ENCODE measurements at places on chromosomes 3 and 15. TPM values are rescaled to one million over a fixed set of nuclear protein-coding genes. Genes with fewer than 3 reads are reported as not detected.

- no peak for DNase-seq
Measured at GRCh38 chr3:158420654-158421396, 150.2 kb upstream of the MLF1 start.

GRCh38 chr3:190366133-190366532 lies 21.8 kb upstream of the CLDN16 start:
- no peak for DNase-seq

DNA sequence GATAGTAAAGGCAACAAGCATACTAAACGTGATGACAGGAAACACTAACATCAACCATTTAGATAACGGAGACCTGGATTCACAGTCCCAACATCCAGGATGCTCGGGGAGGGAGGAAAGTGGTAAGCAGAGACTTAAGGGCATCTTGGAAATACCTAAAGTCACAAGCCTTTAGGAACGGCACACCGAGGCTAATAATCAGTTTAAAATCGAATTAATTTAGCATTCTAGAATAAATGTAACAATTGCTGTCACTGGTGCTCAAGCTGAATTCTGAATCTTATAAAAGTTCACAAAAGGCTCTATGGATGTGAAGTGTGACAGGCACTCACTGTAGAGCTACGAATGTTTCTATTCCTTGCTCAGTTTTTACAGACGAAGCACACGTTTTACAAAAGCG lies 1.3 kb downstream of the CD47 start:
- no peak for DNase-seq

Gene SRPRB
- 33.1 TPM for total RNA-seq

DNA sequence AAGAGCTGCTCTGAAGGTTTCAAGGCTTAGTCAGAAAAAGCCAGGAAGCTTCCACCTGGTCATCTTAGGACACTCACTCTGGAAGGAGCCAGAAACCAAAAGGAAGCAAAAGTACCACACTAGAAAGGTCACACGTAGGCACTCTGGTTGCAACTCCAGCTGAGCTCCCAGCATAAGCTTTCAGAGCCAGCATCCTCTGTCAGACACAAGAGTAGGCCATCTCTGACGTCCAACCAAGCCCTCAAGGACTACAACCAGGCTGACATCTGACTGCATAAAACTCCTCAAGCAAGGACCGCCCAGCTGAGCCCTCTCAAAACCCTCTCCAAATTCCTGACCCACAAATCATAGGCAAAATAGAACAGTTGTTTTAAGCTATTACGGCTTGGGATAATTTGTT lies 12.8 kb downstream of the SH3BP5 start:
- no peak for DNase-seq

GRCh38 chr15:94451466-94451865 lies 220.1 kb downstream of the MCTP2 start:
- no peak for DNase-seq

Gene ILDR1
- 0.18 TPM for total RNA-seq

Gene HEG1
- 80.1 TPM for total RNA-seq

DNA sequence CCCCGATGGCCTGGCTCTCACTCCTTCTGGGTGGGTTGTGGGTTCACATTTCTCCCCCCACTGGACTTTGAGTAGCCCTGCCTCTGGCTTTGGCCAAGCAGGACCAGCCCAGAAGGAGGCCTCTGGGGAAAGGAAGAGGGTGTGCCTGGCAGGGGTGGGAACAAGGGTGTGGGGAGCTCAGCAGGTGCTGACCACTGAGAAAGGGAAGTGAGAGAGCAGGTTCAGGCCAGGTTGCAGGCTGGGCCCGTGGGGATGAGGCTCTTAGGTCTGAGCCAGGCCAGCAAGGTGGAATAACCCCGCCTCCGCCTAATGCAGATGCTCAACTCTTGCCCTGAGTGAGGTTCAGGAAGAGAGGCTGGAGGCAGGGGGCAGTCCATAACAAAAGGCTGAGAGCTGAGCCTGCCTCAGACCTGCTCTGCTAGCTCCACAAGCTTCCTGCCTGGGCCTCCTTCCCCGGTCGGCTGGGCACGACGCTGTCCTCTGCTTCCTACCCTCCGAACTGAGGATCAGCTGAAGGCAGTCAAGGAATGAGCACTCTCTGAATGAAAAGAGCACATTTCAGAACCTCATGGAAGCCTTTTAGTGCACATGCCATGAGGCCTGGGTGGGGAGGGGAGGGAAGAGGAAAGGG lies 82.7 kb downstream of the TLE3 start:
- DNase-seq = no peak

Gene ETFA
- 398 TPM for total RNA-seq

Gene TRPM1
- not detected for total RNA-seq

Gene LIPH
- 1.4 TPM for total RNA-seq

- DNase-seq = no peak
Measured at GRCh38 chr3:115922681-115923347, 299.5 kb downstream of the GAP43 start.

GRCh38 chr3:121883507-121883906 lies 10.7 kb upstream of the SLC15A2 start:
- no peak for DNase-seq

DNA sequence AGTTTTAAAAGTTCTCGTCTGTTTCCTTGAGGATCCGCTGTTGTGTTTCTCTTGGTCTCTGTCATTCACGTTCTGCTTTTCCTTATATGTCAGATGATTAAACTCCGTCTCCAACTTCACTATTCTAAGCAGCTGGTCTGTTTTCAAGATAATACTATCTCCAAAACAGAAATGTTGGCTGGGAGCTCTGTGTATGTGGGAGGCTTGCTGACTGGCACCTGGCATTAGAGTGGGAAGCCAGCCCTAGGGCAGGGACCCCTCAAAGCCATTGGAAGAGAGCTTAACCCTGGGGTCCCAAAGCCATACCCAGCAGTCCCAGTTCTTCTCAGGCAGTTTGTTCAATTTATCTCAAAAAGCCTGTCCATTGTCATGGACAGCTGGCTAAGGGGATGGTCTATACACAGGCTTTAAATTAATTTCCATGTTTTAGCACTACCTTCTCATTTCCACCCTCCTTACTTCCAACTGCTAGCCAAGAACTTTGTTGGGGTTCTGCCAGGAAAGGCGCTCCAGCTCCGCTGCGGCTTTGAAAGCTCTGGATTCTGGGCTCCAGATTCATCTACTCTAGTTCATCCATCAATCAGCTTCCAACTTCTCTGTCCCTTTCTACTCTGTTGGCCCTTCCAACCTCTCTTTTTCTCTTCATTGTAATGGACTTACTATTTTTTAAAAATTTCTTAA lies 9.2 kb downstream of the BTBD1 start:
- peak; percentile 30 for DNase-seq

GRCh38 chr3:8988791-8989558 lies 25.7 kb upstream of the RAD18 start:
- DNase-seq = no peak

Gene PAQR5
- 0.97 TPM for total RNA-seq

DNA sequence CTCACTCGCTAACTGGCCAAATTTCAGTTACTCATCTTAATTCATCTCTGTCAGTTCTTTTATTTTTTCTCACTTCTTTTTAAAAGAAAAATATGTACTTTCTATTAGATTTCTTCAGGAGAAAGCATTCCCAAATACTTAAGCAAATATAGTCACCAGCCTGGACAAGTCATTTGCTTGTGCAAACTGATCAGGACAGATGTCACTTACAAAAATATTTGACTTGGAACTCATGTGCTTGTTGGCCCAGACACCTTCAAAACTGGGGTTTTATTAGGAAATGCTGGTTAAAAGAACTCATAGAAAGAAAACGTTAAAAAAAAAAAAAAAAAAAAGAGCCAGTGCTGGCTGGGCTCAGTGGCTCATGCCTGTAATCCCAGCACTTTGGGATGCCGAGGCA lies 31.3 kb upstream of the FOXP1 start:
- no peak for DNase-seq
